ENCODE measurements at places on chromosomes 16 and 17.
A peak's percentile ranks its signal among the peaks of the same experiment; 100 is the strongest.

- DNase-seq: no peak
Observed at GRCh38 chr16:57668263-57668571, at the start of gene ADGRG3. Gene ADGRG3 (plus strand): TSS chr16:57668306. CDS start chr16:57668348, 42 bp downstream.

GRCh38 chr16:47574091-47575054 lies 113.2 kb downstream of the PHKB start:
- no peak for DNase-seq

DNA sequence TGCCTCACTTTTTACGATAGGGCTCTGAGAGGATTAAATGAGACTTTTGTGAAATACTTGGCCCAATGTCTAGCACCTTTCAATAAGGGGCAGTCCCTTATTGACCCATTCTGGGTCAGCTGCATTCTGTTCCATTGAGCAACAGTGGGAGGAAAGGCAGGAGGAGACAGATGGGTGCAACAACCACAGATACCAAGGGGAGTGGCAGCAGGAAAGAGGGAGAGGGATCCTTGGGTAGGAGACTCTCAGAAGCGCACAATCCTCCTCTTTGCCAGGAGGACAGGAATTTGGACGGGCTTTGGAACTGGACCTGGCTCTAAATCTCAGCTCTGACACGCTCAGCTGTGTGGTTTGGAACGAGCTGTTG lies 3.5 kb downstream of the PIPOX start:
- no peak for DNase-seq

DNA sequence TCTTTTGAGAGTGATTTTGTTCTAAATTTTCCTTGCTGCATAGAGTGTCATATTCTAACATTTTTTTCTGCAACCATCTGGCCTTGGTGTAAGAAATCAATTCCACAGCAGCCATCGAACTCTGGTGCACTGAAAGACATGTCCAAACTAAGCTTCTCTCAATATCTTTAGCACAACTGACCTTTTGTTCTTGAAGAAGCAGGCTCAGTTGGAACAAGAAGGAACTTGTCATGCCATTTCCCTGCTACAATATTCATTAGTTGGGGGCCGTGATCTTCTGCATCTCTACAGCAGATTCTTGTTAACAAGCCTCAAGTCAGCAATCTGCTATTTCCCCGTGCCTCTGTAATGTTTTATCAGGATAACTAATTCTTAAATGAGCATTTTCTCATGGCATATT lies 1305.6 kb downstream of the CDH11 start:
- no peak for DNase-seq

DNA sequence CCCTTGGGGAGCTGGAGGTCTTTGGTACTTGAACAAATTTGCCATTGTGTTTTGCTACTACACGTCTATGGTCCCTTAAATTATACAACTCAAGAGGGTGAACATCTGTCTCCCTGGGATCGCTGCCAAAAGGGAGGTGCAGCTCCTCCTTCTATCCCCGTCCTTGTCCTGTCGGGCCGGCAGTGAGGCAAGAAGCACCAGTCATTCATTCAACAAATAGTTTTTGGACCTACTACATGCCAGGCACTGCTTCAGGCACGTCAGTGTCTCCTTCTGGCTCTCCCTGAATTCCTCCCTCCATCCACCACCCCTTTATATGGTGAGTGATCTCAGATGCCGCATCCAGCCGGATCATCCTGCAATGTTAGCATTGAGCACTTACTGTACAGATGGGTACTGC lies 2.2 kb upstream of the RPL38 start:
- DNase-seq: no peak

DNA sequence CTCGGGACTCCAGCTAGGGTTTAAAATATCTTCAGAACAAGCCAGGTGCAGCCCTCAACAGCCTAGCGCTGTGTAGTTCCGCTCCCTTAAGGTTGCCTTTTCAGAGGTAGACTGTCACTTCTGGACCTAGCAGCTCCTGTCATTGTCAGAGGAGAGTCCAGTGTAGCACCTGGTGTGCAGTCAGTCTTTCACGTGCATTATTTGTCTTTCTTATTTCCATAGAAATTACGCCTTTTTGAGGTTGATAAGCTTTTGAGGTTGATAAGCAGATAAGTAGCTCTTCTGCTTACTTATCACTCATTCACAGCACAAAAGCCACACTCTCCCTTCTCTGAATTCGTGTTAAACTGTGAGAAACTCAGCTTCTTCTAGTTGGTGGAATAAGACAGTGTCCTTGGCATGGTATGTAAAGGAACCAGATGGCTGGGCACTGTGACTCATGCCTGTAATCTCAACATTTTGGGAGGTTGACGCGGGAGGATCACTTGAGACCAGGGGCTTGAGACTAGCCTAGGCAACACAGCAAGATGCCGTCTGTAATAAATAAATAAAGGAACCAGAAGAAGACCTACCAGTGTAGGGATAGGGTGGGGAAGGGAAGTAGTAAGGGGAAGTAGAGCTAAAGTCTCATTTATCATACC lies 10.2 kb downstream of the EEF2K start:
- DNase-seq: peak; percentile 13

GRCh38 chr16:25027781-25028180 lies 12.6 kb upstream of the ARHGAP17 start:
- DNase-seq: no peak

Measured in dermis blood vessel endothelial cell (primary cell).